ENCODE measurements at places on chromosomes 12 and 14.
A peak's percentile ranks its signal among the peaks of the same experiment; 100 is the strongest.

DNA sequence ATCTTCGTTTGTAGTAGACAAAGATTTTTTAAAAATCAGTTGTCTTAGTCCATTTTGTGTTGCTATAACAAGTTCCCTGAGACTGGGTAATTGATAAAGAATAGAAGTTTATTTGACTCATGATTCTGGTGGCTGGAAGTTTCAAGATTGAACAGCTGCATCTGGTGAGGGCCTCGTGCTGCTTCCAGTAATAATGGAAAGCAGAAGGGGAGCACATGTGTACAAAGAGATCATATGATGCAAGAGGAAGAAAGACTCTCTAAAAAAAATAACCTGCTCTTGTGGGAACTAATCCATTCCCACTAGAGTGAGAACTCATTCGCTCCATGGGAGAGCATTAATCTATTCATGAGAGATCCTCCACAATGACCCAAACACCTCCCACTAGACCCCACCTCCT is 24.8 kb downstream of the MUCL1 start:
- peak; percentile 53 for DNase-seq

DNA sequence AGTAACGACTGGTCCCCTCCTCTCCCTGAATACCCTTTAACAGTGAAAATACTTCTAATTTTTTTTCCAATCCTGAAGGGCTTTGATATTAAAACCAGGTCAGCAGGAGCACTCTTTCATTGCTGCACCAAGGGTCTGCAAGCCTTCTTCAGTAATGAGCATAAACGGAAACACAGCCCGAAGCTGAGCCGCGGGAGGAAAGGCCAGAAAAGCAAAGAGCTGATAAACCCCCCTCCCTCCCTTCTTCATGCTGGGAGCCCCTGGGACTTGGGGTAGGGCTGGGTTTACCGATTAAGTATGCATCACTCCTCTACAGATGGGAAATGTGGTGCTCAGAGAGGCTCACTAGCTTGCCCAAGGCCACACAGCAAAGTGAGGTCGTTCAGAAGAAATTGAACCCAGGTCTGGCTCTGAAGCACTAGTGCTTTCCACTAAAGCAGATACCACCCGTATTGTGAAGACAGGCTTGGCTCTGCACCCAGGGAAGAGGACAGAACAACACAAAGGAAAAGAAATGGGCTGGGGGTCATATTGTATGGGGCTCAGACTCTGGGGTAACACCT is 128.8 kb downstream of the GLT1D1 start:
- DNase-seq = no peak

GRCh38 chr12:14691560-14691959 is 4.8 kb downstream of the GUCY2C start:
- DNase-seq = peak; percentile 97

DNA sequence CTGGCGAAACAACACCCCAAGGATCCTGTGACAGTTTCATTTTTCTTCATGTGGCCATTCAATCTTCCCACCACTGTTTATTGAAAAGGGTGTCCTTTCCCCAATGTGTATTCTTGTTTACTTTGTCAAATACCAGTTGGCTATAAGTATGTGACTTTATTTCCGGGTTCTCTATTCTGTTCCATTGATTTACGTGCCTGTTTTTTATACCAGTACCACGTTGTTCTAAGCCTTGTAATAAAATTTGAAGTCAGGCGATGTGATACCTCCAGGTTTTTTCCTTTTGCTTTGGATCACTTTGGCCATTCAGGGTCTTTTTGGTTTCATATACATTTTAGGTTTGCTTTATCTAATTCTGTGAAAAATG is 9.1 kb upstream of the MGAT4C start:
- no peak for DNase-seq

DNA sequence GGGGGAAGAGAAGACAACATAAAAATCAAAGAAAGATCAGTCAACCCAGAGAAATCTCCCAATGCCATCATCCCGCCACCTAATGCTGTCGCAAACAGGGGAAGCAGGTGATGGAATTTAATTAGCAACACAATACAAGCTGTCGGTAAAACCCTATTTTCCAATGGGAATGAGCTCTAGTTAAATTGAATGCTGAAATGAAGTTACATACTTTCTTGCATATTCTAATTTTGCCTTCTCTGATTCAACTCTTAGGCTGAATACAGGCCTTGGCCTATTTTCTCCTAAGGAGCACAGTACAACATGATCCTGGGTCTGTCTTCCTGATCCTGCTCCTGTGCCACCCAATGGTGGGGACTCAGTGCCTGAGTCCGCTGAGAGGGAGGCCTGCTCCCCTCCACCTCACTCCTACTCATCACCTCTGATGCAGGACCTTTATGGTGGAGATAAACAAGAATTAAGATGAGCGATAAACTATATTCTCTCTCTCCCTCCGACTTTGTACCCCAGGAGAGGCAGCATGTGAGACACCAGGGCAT is 238.8 kb downstream of the GXYLT1 start:
- no peak for DNase-seq

- no peak for DNase-seq
Observed at GRCh38 chr12:47377414-47378221, 297.9 kb upstream of the AMIGO2 start.

All from suppressor macrophage treated with lipopolysaccharide for 4 hours (primary cell).